ENCODE measurements at places on chromosomes 4 and X. TPM values are rescaled to one million over a fixed set of nuclear protein-coding genes. Genes with fewer than 3 reads are reported as not detected.

Gene BST1
- 1.7 TPM for polyA plus RNA-seq

Gene AIMP1
- polyA plus RNA-seq: 15.4 TPM

Gene GABRA4
- 0.36 TPM for polyA plus RNA-seq

Gene UCP1
- not detected for polyA plus RNA-seq

Gene IL2RG
- 1.6 TPM for polyA plus RNA-seq

Gene FAM241A
- polyA plus RNA-seq: 0.42 TPM

Gene GNRHR
- polyA plus RNA-seq: not detected

Gene MSX1
- polyA plus RNA-seq: 4.8 TPM

Gene ITGB1BP2
- not detected for polyA plus RNA-seq

Gene HTR2C
- polyA plus RNA-seq: 0.07 TPM

Gene WFS1
- polyA plus RNA-seq: 39.2 TPM

Gene LGI2
- 1.6 TPM for polyA plus RNA-seq

Gene ZMAT1
- 1.2 TPM for polyA plus RNA-seq

Gene DDX3X
- polyA plus RNA-seq: 76.9 TPM

Gene GASK1B
- polyA plus RNA-seq: 4.4 TPM

Gene PFKFB1
- 0.34 TPM for polyA plus RNA-seq

Gene FGF13
- 5.6 TPM for polyA plus RNA-seq

Gene SMIM31
- polyA plus RNA-seq: not detected

Data from brain (organoid and tissue), 16 donors.